NCI-H1694 (cell line): ENCODE measurements at places on chromosomes 2 and 18.

DNA sequence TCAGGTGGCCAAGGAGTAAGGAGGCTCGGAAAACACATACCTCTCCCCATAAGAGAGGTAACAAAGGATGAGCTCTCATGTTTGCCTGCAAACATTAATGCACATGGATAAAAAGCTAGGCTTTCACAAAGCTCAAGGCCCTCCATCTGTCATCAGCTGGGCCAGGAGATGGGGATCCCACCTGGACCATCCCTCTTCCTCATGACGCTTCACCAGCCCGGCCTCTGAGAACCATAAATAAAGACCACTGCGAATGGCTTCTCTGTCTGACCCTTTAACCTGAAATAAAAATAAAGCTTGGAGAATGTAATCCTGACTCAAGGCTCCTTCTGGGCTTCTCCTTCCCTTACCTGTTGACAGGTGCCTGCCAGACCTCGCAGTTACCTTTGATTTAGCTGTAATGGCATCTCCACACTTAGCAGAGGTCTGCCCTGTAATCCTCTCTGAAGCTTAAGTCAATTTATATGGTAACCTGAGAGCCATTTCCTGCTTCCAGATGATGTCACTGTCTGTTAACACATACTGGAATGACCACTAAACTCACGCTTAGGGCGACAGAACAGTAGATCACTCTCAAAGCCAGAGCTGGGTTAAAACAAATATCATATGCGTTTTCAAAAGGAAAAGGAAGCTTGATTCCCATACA, 29.3 kb upstream of the FOXI3 start:
- no peak for DNase-seq

GRCh38 chr18:63322206-63322605, 2.6 kb upstream of the BCL2 start:
- no peak for DNase-seq

- no peak for DNase-seq
Observed at GRCh38 chr2:211367711-211368110, 811.3 kb downstream of the CPS1 start.

DNA sequence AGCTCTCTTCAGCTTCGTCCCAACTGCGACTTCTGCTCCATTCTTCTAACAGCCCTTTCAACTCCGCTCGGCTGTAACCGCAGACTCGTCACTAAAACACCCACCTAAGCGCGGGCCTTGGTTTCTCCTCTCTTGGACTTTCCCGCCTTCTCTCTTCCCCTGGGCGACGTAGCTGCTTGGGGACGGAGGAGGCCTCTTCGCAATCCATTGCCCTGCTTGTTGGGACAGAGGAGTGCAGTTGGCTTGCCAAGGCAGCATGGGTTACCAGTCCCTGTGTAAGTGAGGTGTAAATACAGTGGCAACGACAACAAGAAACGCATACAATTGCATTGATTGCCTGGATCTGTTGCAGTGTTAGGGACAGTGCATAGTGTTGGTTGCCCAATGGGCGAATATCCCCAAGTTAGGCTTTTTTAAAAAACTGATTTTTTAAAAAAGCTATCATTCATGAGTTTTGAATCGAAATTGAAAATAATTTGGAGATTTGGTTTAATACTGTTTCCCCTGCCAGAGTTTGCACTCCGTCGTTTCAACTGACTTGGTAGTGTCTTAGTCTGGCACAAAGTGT, 484 bp upstream of the DARS1 start:
- no peak for DNase-seq

DNA sequence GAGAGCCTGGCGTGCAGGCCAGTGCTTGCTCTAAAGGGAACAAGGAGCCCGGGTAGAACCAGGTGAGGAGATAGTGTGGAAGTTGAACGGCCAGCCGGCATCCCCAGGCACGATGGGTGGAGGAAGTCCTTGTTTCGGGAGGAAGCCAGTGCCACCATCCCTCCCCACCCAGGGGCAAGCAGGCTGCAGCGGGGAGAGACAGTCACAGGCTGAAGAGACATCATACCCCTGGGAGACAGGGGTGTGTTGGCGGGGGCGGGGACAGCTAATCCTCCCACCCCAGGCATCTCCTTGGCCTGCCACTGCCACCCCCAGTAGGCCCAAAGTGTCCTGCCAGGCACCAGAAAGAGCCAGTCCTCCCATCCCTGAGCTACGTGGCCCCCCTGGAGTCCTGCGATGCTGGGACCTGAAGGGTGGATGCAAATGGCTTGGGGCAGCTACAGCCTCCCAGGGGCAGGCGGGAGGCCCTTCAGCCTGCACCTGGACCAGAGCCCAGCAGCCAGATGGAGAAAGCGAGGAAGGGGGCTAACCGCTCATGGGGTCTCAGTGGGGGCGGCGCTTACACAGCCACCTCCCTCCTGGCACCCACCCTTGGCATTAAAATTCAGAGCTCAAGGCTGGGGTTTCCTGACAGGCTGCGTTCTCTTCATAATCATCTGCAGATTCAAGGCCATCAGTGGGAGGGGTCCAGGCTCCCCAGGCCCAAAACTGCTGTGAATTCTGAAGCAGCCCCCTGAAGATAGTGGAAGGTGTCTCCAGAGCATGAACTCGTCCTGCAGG, 14.8 kb upstream of the GPR55 start:
- DNase-seq: no peak

DNA sequence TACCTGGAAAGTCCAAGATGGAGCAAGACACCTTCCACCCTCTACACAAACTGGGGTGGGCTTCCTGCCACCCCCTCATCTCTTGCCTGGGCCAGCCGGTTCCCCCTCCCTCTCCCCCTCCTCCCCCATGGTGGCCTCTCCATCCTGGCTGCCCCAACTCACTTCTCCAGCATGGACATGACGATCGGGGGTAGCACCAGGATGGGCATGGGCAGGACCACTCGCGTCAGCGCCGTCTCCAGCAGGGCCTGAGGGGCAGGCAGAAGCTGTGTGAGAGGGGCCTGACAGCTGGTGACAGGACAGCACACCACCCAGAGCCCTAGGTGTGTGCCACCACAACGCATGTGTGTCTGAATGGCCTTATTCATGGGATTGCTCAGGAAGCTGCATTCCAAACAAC, 51.0 kb downstream of the EMX1 start:
- no peak for DNase-seq

- DNase-seq: no peak
Observed at GRCh38 chr2:225090746-225091145, 48.5 kb upstream of the DOCK10 start.

DNA sequence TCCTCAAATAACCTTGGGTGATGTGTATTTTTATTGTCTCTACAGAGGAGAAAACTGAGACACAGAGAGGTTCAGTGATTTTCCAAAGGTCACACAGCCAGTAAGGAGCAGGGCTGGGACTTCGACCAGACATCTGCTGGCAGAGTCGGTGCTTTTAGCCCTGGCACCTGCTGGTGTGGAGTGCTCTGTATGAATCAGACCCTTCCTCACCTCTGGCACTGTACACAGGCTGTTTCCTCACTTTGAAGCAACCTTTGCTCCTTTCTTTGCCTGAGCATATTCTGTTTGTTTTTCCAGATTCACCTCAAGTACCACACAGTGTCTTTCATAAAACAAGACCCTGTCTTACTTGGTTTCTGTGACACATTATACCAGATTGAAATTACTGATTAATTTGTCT, 107.9 kb downstream of the DPP10 start:
- DNase-seq: no peak

- DNase-seq: no peak
Observed at GRCh38 chr2:129174143-129174542, 805.3 kb upstream of the RAB6C start.

DNA sequence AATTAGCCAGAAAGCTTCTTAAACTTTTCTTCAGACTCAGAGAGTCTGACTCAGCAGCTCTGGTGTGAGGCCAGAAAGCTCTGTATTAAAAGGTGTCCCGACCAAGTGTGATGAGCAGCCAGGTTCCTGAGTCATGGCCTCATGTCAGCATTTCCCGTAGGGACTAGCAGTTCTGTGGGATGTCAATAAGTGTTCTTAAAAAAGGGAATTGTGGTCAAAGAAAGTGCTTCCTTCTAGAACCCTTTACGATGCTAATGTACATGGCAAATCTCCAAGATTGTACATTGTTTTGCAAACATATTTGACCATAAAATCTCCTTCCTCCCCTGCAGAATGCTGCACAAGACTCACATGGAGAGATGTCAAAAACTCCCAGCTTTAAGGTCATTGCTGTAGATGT, 80.1 kb downstream of the PLA2R1 start:
- no peak for DNase-seq

GRCh38 chr2:95057535-95058370, 32.2 kb downstream of the MAL start:
- DNase-seq: no peak

DNA sequence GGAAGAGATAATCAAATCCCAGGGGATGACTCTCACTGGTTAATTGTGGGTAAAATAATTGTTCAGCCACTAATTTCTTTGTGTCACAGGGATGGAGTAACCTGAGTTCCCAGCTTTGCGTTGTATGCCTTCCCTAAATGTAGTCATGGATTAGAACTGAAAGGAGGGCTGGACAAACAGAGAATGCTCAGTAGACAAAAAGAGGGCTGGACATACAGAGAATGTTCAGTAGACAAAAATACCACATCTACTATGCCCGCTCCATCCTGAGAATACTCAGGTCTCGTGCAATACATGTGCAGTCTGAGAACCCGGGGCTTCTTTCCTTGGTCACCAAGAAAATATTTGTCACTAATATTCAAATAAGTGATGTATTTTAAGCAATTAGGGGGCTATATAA, 497.9 kb downstream of the EPHA4 start:
- DNase-seq: no peak
